ENCODE measurements at places on chromosomes 16 and 17.

- H3K27ac ChIP-seq: no peak overlapping the region
- H3K36me3 ChIP-seq: no peaks in the 10 kb centered on the region
- H3K4me1 ChIP-seq: no peaks in the 10 kb centered on the region
- DNase-seq: no peak
Measured at GRCh38 chr17:30869005-30869404, 37.0 kb downstream of the TEFM start.

DNA sequence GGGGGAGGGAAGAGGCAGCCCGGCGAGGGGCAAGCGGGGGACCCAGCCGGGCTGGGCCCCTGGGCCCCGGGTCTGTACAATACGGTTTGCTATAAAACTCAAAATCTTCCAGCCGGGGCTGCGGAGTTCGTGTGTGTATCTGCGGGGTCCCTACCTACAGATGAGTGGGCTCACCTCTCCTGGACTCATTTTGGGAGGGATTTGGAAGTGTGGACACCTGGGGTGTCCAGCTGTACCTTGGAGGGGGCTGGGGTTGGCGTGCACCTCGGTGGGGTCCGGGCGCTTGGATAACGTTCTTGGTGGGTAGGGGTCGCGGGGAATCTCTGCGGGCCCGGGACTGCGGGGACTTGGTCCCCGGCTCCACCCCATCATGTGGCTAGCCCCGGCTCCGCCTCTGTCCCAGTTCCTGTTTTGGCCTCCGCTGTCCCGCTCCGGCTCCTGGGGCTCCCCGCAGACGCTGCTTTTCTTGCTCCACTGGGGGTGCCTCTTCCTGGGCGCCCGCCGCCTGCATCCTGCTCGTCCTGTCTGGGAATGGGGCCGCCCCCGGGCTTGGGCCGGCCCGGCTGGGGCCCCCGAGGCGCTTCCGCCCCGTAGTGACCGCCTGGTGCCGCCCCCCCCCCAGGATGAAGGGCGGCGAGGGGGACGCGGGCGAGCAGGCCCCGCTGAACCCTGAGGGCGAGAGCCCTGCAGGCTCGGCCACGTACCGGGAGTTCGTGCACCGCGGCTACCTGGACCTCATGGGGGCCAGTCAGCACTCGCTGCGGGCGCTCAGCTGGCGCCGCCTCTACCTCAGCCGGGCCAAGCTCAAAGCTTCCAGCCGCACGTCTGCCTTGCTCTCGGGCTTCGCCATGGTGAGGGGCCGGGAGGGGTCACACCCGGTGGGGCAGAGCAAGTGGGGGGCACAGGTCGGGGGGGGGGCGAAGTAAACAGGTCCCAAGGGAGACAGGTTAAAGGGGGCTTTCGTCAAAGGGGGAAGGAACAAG lies at the start of gene ORAI3:
Gene ORAI3, plus strand, starts transcription at position 402 of the 983 bp plus-strand sequence. Its CDS starts 222 bp downstream, at position 624.
- H3K4me1 ChIP-seq: peaks cover 7% of the 10 kb centered on the region
- peak within 1 kb of the TSS; percentile 68 for H3K27ac ChIP-seq
- peak within 1 kb of the TSS; percentile 79 for H3K4me3 ChIP-seq
- no peaks in the 10 kb centered on the region for H3K27me3 ChIP-seq
- peaks cover 16% of the 10 kb centered on the region for H3K36me3 ChIP-seq
- DNase-seq: peak; percentile 44

GRCh38 chr17:43319293-43320124 lies 79.3 kb upstream of the ARL4D start:
- no peak for DNase-seq
- H3K27ac ChIP-seq: no peak overlapping the region
- H3K4me1 ChIP-seq: peaks cover 2% of the 10 kb centered on the region
- no peaks in the 10 kb centered on the region for H3K36me3 ChIP-seq
- H3K27me3 ChIP-seq: no peaks in the 10 kb centered on the region

- H3K36me3 ChIP-seq: peaks cover 7% of the 10 kb centered on the region
- H3K4me3 ChIP-seq: peak overlapping the region; percentile 79
- peak; percentile 11 for DNase-seq
- H3K27ac ChIP-seq: peak overlapping the region; percentile 63
- peaks cover 16% of the 10 kb centered on the region for H3K4me1 ChIP-seq
Measured at GRCh38 chr17:32927201-32927723, 691 bp upstream of the TMEM98 start.

DNA sequence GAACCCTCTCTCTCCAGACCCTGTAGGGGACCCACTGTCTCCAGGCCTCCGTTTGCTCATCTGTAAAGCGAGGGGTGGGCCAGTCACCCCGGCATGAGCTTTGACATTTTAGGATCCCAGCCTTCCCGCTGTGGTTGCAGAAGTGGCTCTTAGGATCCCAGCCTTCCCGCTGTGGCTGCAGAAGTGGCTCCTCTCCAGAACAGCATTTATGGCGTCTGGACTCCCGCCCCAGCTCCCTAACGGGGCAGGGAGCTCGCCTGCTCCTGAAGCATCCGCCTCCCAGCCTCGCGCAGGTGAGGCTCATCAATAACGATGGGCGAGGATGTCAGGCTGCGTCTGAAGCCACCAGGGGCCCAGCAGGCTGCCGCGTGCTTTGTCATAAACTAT lies 222.3 kb upstream of the TNRC6C start:
- no peak for DNase-seq
- no peak overlapping the region for H3K27ac ChIP-seq
- H3K36me3 ChIP-seq: no peaks in the 10 kb centered on the region
- H3K27me3 ChIP-seq: peaks cover 31% of the 10 kb centered on the region
- no peak overlapping the region for H3K4me3 ChIP-seq

DNA sequence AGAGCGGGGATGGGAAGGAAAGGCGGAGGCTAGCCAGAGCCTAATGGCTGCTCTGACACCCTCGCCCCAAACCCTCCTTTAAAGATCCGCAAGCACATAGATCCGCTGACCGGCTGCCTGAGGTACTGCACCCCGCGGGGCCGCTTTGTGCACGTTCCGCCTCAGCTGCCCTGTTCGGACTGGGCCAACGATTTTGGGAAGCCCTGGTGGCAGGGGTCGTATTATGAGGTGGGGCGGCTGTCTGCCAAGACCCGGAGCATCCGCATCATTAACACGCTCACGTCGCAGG lies 663 bp downstream of the CYB5D1 start:
- peak; percentile 44 for DNase-seq
- peaks cover 20% of the 10 kb centered on the region for H3K4me1 ChIP-seq
- no peaks in the 10 kb centered on the region for H3K27me3 ChIP-seq

DNA sequence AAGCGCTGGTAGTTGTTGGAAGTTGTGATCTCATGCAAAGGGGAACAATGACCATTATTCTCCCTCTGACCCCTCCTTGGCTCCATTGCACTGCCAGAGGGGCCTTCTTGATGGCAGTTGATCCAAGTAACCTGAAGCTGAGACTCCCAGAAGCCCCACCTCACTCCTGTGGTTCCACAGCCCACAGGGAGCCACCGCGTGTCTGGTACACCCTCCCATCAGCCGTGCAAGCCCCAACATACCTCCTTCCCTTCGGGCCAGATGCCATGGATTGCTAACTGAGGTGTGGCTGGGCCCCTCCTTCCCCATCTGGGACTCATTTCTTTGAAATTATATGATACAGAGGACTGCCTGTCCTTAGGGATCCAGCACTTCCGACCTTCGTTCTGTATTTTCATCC lies 17.8 kb downstream of the SAP30BP start:
- no peaks in the 10 kb centered on the region for H3K27me3 ChIP-seq
- no peak for DNase-seq
- H3K27ac ChIP-seq: no peak overlapping the region
- peaks cover 9% of the 10 kb centered on the region for H3K4me1 ChIP-seq
- H3K36me3 ChIP-seq: peaks cover 22% of the 10 kb centered on the region

DNA sequence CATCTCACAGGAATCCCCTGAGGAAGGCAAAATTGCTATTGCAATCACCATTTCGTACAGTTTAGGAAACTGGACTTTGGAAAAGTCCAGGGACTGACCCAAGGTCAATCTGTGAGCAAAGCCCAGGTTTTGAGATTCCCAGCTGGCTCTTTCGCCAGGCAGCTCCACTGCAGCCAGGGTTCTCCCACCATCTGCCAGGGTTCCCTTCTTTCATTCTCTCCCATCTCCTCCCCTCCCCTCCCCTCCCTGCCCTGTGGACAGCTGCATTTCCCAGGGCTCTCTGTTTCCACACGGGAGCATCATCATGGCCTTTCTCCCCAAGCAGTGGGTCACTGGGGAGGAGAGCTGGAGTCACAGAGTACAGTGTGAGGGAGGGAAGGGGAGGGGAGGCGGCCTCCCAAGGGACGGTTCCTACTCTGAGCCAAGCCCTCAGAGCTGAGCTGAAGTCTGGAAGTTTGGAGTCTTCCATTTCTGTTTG lies 11.9 kb upstream of the GSDMA start:
- H3K4me1 ChIP-seq: peaks cover 7% of the 10 kb centered on the region
- peaks cover 6% of the 10 kb centered on the region for H3K27me3 ChIP-seq
- H3K36me3 ChIP-seq: no peaks in the 10 kb centered on the region
- no peak overlapping the region for H3K27ac ChIP-seq
- no peak overlapping the region for H3K4me3 ChIP-seq

DNA sequence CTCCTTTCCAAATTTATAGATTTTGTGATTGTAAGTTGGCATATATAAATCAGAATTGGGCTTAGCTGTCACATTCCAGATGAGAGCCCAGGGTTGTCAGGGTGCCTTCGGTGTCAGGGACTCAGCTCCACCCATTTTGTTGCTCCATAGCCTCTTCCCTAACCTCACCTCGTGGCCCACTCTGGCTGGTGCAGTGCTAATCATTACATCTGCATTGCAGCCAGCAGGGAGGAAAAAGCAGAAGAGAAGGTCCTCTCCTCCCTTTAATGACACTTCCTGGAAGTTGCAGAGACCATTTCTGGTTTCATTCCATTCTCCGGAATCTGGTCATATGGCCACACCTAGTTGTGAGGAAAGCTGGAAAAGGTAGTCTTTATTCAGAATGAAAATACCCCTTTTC lies 113.3 kb downstream of the CCT6B start:
- no peak overlapping the region for H3K27ac ChIP-seq
- no peaks in the 10 kb centered on the region for H3K27me3 ChIP-seq
- no peak for DNase-seq
- no peak overlapping the region for H3K4me3 ChIP-seq
- no peaks in the 10 kb centered on the region for H3K36me3 ChIP-seq

DNA sequence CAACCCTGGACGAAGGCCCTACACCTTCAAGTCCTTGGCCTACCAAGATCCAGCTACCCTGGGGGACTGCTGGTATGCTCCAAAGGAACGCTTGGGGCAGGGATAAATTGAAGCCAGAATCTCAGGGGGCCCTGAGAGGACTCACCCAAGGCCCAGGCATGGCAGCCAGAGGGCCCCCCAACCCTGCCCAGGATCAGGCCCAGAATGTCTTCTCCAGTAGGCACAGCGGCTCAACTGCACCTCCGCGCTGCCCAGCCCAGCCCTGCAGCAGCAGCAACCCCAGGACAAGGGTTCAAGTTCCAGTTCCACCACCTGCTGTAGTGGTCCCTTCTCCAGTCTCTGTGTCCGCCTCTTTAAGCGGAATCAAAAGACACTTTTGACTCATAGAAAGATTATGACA lies 2.2 kb downstream of the TFAP4 start:
- no peak for DNase-seq
- no peak overlapping the region for H3K27ac ChIP-seq
- H3K4me3 ChIP-seq: no peak overlapping the region
- no peaks in the 10 kb centered on the region for H3K36me3 ChIP-seq
- no peaks in the 10 kb centered on the region for H3K4me1 ChIP-seq

DNA sequence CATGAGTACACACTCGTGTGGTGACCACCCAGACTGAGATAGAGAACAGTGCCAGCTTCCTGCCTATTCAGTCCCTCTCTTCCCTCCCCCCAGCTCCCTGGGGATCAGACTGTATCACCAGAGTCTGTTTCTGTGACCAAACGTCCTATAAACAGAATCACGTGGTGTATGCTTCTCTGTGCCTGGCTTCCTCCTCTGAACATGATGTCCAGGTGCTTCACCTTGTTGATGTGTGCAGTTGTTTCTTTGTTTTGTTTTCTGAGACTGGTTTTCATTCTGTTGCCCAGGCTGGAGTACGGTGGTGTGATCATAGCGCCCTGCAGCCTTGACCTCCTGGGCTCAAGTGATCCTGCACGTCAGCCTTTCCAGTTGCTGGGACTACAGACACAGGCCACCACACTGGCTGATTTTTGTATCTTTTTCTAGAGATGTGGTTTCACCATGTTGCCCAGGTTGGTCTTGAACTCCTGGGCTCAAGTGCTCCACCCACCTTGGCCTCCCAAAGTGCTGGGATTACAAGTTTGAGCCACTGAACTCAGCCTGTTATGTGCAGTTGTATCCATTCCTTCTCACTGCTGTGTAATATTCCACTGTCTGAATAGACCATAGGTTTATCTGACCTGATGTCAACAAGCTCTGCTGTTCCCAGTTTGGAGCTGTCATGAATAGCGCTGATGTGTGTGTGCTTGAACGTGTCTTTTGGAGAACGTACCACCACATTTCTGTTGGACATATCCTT lies 28.9 kb upstream of the PRM1 start:
- DNase-seq: no peak
- H3K4me3 ChIP-seq: no peak overlapping the region
- H3K36me3 ChIP-seq: no peaks in the 10 kb centered on the region
- peaks cover 20% of the 10 kb centered on the region for H3K4me1 ChIP-seq
- H3K27ac ChIP-seq: no peak overlapping the region

- DNase-seq: peak; percentile 99
- H3K4me1 ChIP-seq: peaks cover 25% of the 10 kb centered on the region
- H3K36me3 ChIP-seq: no peaks in the 10 kb centered on the region
- peak overlapping the region; percentile 24 for H3K4me3 ChIP-seq
Measured at GRCh38 chr17:62819511-62820221, 11.6 kb upstream of the MARCHF10 start.

- H3K4me1 ChIP-seq: no peaks in the 10 kb centered on the region
- H3K27me3 ChIP-seq: no peaks in the 10 kb centered on the region
- H3K27ac ChIP-seq: no peak overlapping the region
- peak; percentile 0 for DNase-seq
Measured at GRCh38 chr17:33732116-33732515, 439.0 kb upstream of the ASIC2 start.

DNA sequence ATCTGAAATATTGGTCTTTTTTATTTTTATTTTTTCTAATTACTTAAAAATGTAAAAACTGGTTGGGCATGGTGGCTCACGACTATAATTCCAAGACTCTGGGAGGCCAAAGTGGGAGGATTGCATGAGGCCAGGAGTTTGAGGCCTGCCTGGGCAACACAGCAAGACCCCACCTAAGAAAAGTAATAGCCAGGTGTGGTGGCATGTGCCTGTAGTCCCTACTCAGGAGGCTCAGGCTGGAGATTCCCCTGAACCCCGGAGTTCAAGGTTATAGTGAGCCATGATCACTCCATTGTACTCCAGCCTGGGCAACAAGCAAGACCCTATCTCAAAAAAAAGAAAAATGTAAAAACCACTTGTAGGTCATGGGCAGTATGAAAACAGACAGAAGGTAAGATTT lies 36.8 kb upstream of the CDH3 start:
- no peak for DNase-seq
- H3K27ac ChIP-seq: no peak overlapping the region
- no peaks in the 10 kb centered on the region for H3K27me3 ChIP-seq
- no peaks in the 10 kb centered on the region for H3K4me1 ChIP-seq
- no peaks in the 10 kb centered on the region for H3K36me3 ChIP-seq
- no peak overlapping the region for H3K4me3 ChIP-seq

DNA sequence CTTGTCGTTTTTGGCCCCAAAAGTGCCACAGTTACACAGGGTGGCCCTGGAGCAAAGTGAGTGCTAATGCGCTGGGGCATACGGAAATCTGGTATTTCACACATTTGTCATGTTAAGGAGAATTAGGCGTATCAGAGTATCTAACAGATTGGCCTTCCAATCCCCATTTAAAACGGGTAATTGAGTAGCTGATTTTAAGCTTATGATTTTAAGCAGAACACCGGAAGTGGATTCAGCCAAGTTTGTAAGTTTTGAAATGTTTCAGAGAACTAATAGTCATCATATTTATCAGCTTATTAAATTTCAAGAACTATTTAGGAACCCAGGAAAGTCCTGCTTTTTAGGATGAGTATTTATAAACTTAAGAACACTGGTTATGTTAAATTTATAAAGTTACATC lies 19.5 kb downstream of the LRRC75A start:
- no peaks in the 10 kb centered on the region for H3K36me3 ChIP-seq
- no peak overlapping the region for H3K27ac ChIP-seq
- H3K4me1 ChIP-seq: peaks cover 10% of the 10 kb centered on the region
- no peaks in the 10 kb centered on the region for H3K27me3 ChIP-seq
- no peak overlapping the region for H3K4me3 ChIP-seq

All from IMR-90 (cell line).